ENCODE measurements at places on chromosomes 7 and 10.

- no peak for DNase-seq
These were observed 176.9 kb downstream of the SEMA3A start for GRCh38 chr7:84017651-84018050.

- DNase-seq = no peak
These were observed 96.4 kb upstream of the PCLO start for GRCh38 chr7:83259064-83259463.

DNA sequence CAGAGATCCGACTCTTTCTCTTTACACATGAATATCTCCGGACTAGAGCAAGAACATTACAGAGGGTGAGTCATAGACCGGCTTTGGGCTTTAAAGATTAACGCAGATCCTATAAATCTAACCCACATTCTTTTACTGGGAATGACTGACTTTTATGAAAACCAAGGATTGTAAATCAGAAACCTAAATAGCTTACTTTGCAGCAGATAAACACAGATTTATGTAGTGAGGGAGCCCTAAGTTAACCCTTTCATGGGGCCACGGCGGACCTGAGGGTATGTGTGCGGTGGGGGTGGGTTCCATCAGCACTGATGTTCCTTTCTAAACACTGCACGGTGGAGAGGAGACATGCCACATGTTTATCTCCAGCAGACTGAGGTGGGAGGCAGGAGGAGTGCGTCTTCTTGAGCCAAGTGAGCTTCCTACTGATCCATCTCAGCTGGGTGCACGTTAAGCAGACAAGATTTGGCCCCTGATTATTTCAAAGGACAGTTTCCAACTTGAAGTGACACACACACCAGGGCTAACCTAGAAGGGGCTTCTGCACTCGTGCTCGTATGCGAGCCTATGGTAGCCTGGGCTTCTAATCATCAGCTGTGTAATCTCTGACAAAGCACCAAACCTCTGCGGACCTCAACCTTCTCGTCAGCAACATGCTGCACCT, 127.6 kb downstream of the WDR11 start:
- DNase-seq = no peak

DNA sequence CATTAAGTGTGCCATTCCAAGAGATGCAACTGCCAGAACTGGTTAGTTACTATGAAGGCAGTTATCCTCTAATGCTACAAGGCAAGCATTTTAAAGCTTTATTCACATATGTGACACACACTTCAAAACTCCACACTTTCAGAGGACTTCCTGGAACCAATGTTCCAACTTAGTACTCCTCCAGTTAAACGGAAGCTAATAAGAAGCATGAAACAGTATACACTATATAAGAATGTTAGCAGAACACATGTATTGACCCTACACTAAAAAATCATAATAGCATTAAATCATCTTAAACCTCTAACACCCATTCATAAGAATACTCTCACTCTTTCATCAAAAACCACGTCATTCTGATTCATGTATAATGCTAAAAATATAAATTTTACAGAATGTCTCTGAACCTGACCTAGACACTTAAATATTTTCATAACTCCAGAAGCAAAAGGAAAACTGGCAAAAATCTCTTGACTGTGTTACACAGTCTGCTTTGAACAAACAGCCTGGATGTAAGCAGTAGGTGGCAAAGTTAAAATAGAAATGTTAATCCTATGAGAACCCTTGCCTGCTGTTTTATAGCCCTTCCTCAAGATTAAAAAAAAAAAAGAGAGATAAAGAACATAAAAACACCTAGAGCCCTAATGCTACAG, 135.0 kb downstream of the SEMA3C start:
- no peak for DNase-seq
